ENCODE measurements at places on chromosomes 1 and 21.

DNA sequence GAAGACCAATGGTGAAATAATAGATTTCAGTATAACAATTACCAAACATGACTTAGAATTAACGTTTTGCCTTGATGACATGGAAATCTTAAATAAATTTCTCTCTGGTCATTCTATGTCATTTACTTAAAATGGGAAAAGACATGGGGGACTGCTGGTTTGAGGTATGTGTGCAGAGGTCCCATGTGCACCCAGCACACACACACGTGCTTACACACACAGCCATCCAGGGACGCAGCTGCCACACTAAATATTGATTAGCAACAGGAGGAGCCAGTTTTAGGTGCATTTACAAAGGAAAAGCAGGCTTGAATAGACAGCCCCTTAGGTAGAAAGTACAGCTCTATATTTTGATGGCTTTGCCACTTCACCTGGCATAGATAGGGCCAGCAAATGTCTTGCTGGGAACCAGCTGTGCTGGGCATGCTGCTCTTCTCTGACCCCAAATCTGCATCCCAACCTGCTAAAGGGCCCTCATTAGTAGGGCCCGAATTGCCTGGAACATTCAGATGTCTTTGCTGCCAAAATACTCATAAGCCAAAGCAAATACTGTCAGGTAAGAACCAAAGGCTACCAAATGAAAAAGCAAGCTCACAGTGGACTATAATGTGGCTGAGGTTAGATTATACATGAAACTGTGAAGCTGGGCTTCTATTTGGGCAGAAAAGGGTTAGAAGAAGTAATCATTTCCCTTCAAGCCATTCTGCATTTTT is 399.9 kb downstream of the HHAT start:
- DNase-seq = no peak

DNA sequence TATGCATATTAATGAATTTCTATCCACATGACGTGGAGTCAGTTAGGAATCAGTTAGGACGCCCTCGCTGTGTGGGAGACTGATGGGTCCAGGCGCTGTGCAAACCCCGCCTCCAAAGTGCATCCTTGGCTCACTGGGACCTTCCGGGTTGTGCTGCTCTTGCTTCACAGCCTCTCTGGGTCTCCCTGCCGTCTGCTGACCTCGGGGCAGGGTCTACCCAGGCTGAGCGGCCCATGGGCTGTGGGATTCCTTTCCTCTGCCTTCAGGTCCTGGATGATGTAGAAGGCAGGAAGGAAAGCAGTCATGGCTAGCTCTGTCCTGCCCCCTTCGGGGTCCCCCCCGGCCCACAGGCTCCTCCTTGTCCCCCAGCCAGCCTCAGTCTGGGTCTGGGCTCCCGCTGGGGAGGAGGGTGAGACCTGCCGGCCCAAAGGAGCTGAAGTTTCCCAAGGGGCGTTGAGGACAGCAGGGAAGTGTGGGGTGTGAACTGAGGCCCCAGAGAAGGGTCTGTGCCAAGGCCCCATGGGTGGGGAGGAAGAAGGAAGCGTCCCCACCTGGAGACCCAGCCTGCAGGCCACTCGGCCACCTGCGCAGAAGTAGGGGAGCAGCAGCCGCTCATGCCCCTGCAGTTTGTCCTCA is 24.6 kb upstream of the CDK11A start:
- DNase-seq = no peak

- DNase-seq = peak; percentile 1
Measured at GRCh38 chr21:29849735-29850176, 90.0 kb downstream of the GRIK1 start.

DNA sequence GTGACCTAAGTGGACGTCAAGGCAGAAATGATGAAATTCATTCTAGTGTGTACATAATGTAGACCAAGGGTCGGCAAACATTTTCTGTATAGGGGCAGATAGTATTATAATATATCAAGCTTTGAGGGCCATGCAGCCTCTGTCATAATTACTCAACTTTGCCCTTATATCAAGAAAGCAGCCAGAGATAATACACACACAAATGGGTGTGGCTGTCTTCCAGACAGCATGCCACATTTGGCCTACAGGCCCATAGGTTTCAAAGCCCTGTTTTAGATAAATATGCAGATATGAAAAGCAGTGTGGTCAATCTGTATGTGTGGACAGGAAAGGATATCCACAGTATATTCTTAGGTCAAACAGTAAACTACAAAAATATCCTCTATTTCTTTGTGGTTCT is 320.1 kb upstream of the FMN2 start:
- DNase-seq = no peak

GRCh38 chr1:166730299-166730888 is 108.9 kb upstream of the POGK start:
- no peak for DNase-seq

Data from activated naive CD4-positive, alpha-beta T cell (primary cell).